ENCODE measurements at places on chromosomes 5 and 9.

GRCh38 chr5:15384176-15384575 lies 115.8 kb upstream of the FBXL7 start:
- DNase-seq: no peak

DNA sequence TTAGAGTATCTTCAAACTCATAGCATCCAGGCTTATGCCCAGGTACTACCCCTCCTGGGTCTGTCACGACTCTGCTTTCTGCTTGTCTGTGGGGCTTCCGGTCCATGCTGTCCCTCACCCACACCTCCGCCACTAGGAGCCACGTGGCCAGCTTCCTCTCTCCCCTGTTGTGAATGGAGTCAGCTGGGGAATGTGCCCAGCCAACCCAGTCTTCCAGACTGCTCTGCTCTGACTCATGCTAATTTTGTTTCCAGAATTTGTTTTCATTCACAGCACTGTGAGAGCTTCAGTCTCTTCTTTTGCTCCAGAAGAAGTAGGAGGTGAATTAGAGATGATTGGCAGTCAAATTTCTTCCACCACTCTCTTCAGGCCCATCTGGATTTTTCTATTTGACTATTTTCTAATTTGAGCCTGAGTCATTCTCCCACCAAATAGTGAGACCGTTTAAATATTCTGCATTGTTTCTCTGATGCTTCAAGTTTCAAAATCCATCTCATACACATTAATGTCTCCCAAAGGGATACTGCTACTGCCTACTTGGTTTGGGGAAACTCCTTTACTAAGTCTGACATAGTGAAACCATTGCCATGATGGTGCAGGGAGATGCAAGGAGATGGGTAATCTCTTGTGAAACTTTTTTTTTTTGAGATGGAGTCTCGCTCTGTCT lies 424.1 kb upstream of the KIF2A start:
- DNase-seq: no peak

- no peak for DNase-seq
Observed at GRCh38 chr9:81245254-81245956, 443.9 kb downstream of the TLE1 start.

DNA sequence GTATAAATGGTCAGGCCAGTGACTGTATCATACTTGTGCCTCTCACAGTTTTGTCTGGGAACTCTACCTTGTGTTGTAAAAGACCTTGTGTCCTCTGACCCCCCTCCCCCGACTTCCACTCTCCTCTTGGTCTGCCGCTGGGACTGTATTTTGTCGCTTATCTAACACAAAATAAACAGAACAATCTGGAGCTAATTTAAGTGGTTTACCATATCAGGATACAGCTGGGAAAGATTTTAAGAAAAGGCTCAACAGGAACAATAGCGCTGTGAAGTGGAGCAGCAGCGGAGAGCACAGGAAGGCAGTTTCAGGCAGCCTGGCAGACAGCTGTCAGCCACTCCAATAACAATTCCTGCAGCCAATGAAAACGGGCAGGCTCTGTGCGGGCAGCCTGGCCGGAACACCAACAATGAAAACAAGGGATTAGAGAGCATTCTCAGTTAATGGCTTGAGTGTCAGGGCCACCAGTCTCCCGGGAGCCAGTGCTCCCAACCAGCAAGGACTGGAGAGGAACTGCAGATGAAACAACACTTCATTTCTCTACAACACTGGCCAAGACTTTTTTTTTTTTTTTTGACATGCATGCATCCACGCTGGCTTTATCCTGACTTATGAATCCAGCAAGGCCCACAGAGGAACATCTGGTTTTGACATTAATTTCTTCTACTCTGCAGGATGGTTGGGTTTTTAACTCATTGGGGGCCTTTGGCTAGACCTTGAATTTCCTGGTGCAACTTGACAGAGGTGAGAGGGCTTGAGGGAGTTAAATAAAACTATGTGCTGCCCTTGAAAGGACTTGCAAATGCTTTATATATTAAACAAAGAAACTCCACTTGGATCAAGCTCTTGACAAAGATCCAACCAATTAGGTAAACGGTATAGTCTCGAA lies 76.7 kb downstream of the ARSB start:
- DNase-seq: no peak

All from NCI-H526 treated with DMSO at 0.1 percent for 48 hours (cell line).